ENCODE measurements at places on chromosomes 1 and 21.

DNA sequence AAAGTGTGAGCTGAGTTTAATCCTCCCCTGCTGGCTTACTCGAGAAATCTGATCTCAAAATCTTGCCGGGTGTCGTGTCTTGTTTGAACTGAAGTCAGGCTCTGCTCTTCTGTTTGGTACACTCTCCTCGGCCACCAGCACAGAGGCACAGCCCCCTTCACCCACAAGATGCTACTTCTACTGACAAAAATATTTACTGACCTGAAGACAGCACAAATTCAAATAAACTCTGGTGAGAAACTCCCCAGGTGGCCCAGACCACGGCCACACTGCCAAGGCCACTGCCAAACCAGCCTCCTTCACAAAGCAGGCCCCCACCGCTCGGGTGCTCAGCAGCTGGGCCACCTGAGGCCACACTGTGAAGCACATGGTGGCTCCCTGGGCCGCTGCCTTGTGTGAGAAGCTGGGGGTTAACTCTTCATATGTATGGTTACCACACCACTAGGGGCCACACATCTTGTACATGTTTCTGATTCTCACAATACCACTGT lies 80.6 kb downstream of the TGFBR3 start:
- DNase-seq: no peak

DNA sequence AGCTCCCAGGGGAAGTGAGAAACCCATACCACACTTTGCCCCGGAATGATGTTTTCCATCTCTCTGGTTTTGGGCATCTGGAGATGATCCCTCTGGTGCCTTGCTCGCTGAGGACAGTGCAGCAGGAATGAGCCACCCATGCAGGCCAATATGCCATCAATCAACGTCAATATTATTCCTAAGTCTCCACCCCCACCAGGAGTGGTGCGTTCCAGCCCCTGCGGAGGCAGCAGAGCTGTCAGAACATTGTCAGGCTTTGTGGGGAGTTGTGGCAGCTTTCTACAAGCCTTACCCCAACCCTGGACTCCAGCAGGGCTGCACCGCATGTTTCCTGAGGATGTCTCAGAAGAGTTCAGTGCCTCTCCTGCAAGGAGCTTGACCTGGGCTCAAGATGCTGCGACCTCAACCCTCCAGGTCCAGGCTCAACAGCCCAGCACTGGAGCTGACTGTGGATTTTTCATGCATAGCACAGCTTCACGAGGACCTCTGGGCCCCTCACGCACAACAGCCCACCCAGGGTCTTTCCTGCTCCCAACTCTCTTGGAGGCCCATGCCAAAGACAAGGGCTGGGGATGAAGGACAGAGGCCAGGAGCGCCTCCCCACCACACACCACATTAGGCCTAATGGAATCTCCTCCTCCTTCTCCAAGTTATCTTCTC lies 67.5 kb downstream of the PSMG1 start:
- no peak for DNase-seq

- no peak for DNase-seq
Observed at GRCh38 chr1:9296850-9297249, 4.2 kb downstream of the SPSB1 start.

DNA sequence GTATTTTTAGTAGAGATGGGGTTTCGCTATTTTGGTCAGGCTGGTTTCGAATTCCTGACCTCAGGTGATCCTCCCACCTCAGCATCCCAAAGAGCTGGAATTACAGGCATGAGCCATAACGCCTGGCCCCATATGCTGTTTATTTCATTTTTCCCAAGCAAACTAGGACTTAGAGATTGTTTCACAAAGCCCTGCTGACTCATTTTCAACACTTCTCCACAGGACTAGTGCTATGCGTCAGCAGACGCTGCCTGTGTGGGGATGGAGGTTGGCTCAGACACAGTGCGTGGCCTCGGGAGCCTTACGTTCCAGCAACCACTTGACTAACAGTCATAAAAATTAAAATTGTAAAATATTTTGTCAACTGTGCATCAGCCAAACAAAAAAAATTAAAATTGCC lies 22.7 kb downstream of the PKNOX1 start:
- no peak for DNase-seq

- DNase-seq: no peak
Observed at GRCh38 chr1:218462587-218462986, 117.5 kb downstream of the TGFB2 start.

DNA sequence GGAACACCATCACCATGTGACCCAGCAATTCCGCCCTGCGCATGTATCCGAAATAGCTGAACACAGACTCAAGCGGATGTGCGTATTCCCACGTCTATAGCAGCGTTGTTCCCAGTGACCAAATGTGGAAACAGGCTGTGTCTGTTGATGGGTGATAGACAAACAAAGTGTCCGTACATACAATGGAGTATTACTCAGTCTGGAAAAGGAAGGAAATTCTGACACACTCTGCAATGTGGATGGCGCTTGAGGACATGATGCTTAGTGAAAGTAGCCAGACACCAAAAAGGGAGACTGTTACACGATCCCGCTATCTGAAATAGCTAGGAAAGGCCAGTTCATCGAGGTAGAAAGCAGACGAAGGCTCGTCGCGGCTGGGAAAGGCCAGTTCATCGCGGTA lies 25.8 kb downstream of the PDXK start:
- DNase-seq: no peak

DNA sequence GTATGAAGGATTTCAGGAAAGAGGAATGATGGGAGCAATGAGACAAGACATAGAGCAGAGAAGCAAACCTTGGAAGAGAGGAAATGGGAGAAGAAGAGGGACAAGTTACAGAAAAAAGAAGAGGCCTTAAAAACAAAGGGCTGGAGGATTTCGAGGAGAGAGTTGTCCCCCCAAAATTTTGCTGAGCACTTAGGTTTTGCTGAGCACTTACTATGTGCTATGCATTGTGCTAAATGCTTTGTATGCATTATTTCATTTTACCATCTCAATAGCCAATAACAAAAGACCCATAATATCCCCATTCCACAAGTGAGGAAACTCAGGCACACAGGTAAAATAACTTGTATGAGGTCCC lies 2.5 kb upstream of the TRIM63 start:
- no peak for DNase-seq

DNA sequence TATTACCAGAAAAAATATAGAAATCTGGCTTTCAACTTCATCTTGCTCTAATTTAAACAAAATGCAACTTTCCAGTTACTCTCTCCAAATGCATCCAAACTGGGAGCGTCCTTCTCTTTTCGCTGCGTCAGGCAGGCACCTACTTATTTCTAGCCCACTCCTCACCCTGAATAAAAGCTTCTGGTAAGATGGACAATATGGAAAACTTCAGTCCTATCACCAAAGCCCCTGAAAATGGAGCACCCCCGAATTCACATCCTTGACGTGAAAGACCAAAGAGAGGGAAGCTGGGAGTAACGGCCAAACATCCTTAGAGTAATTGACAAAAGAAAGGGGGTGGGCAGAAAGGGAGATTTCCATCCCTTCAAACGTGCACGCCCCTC lies 5.5 kb upstream of the PROX1 start:
- DNase-seq: no peak

DNA sequence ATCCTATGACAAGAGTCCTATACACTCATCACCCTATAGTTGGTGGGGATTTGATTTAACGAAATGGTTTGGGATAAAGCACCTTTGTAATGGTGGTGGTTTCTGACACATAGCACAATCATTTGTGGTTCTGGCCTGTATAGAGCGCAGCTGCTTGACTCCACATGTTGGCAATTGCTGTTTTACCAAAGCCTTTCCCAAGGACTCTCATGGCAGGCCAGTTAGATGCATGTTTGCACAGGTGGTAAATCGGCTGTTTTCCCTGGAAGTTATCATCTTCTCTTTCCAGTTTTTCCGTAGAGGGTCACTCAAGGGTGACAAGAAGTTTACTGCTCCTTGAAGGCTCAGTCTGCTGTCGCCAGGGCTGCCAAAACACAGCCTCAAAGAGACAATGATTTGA lies 17.1 kb upstream of the XPR1 start:
- DNase-seq: no peak

DNA sequence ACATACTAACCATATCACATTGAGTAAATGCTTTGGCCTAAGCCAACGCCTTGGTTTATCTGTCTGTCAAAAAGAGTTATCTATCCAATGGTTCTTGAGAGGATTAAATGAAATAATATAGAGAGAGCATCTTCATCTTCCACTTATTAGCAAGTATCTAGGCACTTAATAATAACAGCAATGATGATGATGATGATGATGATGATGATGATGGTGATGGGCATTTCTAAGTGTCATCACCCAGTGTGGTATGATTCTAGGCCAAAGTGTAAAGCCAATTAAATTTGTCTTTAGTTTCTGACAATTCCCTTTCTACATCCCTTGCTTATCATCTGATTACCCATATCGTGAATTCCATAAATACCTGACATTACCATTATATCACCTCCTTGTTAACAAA lies 65.7 kb upstream of the LRRC53 start:
- no peak for DNase-seq

DNA sequence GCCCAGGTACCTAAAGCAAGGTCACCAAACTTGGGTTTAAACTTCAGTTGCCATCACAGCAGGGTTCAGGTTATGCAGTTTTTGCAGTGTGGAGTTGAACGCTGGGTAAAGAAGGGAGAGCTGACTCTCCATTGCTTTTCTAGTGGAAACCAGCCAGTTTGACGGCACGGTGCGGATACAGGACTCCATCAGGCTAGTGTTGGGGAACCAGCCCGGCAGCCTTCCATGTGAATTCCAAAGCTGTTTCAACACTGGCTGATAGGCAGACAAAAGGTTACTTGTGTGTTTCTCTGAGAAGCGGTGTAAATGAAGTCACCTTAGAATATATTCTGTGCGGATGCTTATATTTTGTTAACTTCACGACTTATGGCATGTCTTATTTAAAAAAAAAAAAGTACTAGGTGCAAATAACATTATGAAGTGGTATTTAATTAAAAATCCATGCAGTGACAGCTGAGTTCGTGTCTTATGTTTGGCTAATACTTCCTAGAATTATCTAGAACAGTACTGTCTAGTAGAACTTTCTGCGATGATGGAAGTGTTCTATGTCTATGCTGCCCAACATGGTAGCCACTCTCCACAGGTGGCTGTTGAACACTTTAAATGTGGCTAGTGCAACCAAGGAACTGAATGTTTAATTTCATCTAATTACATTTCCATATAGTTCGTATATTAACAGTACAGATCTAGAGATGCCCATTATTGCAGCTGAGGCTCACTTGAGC lies 29.9 kb upstream of the RCAN3 start:
- DNase-seq: no peak

GRCh38 chr1:152768847-152769533 lies 6.0 kb upstream of the LCE1F start:
- DNase-seq: no peak

GRCh38 chr1:5245348-5245747 lies 590.9 kb downstream of the AJAP1 start:
- no peak for DNase-seq

DNA sequence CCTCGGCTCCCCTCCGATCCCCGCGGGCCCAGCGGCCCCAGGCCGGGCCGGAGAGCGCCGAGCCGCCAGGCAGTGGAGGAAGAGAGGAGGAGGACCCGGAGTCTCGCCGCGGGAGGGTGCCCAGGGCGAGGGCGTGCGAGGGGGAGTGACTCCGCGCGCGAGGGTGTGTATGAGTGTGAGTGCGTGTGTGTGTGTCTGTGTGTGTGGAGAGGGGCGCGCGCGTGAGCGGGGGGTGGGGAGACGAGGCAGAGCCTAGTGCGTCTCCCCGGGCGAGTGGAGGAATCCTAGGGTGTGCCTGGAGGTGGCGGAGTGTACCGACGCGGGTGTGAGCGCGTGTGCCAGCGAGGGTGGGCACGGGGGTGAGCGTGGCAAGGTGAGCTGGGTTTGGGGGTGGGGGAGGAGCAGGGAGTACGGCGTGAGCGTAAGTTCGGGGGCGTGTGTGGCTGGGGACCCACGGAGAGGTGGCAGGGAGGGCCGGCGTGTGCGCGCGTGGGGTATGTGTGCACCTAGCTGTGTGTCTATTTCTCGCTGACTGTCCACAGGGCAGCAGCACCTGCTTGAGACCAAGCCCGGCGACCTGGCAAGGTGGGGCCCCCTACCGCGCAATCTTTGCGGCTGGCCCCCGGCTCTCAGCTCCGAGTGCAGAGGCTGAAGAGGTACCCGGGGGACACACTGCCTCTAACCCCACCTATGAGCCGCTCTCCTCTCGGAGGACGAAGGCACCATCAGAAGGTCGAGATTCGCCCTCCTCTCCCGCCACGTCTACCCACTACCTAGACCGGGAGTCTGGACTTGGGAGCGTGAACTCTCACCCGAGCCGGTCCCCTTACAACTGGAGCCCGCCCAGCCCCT lies 784 bp upstream of the KCND3 start:
- peak; percentile 15 for DNase-seq

- DNase-seq: peak; percentile 61
Observed at GRCh38 chr1:175192111-175192629, 406 bp downstream of the KIAA0040 start.

DNA sequence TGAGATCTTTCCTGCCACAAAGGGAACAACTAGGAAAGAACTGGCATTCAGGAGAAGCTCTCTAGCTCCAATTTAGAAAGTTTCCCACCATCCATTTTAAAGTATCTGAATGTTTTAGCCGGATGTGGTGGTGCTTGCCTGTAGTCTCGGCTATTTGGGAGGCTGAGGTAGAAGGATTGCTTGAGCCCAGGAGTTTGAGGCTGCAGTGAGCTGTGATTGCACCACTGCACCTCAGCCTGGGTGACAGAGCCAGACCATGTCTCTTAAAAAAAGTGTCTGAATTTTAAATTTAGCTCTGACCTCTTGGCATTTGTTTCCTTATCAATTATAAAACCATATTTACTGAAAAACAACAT lies 67.2 kb downstream of the RPAP2 start:
- peak; percentile 9 for DNase-seq
